ENCODE measurements at places on chromosomes 7 and 10. TPM values are rescaled to one million over a fixed set of nuclear protein-coding genes. Genes with fewer than 3 reads are reported as not detected.

DNA sequence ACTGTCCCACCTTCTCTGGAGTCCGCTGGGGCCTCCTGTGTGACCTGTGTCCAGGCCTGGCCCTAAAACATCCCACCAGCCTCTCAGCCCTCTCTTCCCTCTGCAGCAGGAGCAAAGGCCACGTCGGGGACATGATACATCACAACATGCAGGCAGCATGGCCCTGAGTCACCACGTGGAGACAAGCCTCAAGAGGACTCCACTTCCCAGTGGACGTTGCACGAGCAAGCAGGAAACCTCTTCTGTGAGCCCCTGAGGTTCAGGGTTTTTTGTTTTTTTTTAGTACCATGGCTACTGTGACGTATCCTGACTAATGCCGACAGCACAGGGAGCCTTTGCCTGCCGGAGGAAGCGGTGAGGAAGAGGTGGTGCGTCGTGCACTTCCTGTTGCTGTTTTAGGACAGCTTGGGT is 165.9 kb downstream of the DNAJB6 start:
- no peaks in the 10 kb centered on the region for H3K36me3 ChIP-seq
- no peak for DNase-seq
- H3K4me1 ChIP-seq: no peaks in the 10 kb centered on the region
- H3K27me3 ChIP-seq: no peaks in the 10 kb centered on the region
- no peak overlapping the region for H3K27ac ChIP-seq

Gene KIAA1217
- total RNA-seq: 15.2 TPM

GRCh38 chr7:121449329-121449728 is 53.2 kb upstream of the FAM3C start:
- no peaks in the 10 kb centered on the region for H3K36me3 ChIP-seq
- no peaks in the 10 kb centered on the region for H3K27me3 ChIP-seq
- no peak for DNase-seq
- no peak overlapping the region for H3K4me3 ChIP-seq
- H3K4me1 ChIP-seq: no peaks in the 10 kb centered on the region

Gene SFRP4
- total RNA-seq: 53.3 TPM

DNA sequence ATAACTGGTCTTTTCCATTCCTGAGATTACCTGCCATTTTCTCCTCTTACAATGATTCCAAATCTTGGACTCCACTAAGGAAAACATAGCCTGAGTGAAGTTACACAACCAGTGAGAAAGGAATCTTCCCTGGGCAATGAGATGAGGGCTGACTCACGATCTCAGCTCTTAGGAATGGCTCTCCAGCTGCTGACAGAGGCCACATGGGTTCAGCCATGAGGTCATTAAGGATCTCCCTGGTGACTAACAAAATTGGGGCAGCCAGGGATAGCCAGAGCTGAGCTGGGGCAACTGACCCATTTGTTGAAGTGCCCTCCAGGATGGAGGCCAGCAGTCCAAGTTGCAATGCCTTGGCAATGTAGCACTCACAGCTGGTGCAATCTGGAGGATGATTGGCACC is 78.7 kb upstream of the MKLN1 start:
- H3K27me3 ChIP-seq: no peaks in the 10 kb centered on the region
- no peaks in the 10 kb centered on the region for H3K36me3 ChIP-seq
- H3K4me3 ChIP-seq: no peak overlapping the region
- H3K4me1 ChIP-seq: no peaks in the 10 kb centered on the region
- no peak overlapping the region for H3K27ac ChIP-seq

GRCh38 chr7:78587443-78588044 is 789.0 kb downstream of the PHTF2 start:
- no peaks in the 10 kb centered on the region for H3K27me3 ChIP-seq
- no peak for DNase-seq
- no peak overlapping the region for H3K27ac ChIP-seq
- no peak overlapping the region for H3K4me3 ChIP-seq
- no peaks in the 10 kb centered on the region for H3K36me3 ChIP-seq
- H3K4me1 ChIP-seq: no peaks in the 10 kb centered on the region

- no peak for DNase-seq
- no peak overlapping the region for H3K4me3 ChIP-seq
- H3K27me3 ChIP-seq: no peaks in the 10 kb centered on the region
- H3K4me1 ChIP-seq: peaks cover 4% of the 10 kb centered on the region
- no peak overlapping the region for H3K27ac ChIP-seq
- no peaks in the 10 kb centered on the region for H3K36me3 ChIP-seq
Measured at GRCh38 chr10:15744217-15744865, 24.6 kb upstream of the ITGA8 start.

DNA sequence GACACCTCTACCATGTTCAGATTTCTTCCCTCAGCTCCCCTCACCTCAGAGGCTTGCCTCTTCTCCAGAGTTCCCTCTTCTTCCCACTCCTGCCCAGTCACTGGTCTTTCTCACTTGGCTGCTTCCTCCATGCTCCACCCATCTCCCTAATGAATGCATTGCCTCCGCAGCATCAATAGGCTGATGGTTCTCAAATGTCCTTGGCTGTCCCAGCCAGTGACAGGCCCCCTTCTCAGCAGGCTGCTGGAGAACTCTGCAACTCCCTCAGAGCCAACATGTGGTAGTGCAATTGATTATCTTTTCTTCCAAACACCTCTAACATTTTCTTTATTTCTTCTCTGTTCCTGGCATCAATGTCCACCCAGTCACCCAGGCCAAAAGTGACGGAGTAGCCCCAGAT is 218.2 kb downstream of the RELN start:
- no peaks in the 10 kb centered on the region for H3K4me1 ChIP-seq
- H3K36me3 ChIP-seq: no peaks in the 10 kb centered on the region
- no peaks in the 10 kb centered on the region for H3K27me3 ChIP-seq
- H3K4me3 ChIP-seq: no peak overlapping the region
- H3K27ac ChIP-seq: no peak overlapping the region

Gene SLC26A3
- total RNA-seq: not detected

GRCh38 chr10:49613165-49613881 is 514 bp upstream of the CHAT start:
- DNase-seq: no peak
- no peak overlapping the region for H3K27ac ChIP-seq
- H3K4me1 ChIP-seq: peaks cover 32% of the 10 kb centered on the region
- peaks cover 14% of the 10 kb centered on the region for H3K27me3 ChIP-seq

- peak overlapping the region; percentile 91 for H3K4me3 ChIP-seq
- H3K36me3 ChIP-seq: no peaks in the 10 kb centered on the region
- H3K27me3 ChIP-seq: no peaks in the 10 kb centered on the region
- H3K27ac ChIP-seq: peak overlapping the region; percentile 98
- H3K4me1 ChIP-seq: peaks cover 81% of the 10 kb centered on the region
- DNase-seq: no peak
Measured at GRCh38 chr10:80204677-80205476, 460 bp downstream of the ANXA11 start.

GRCh38 chr7:44748045-44748947 is at the start of gene ZMIZ2:
Gene ZMIZ2 (plus strand): TSS chr7:44748847. CDS start chr7:44756250, 7,403 bp downstream.
- peaks cover 10% of the 10 kb centered on the region for H3K4me1 ChIP-seq
- H3K36me3 ChIP-seq: no peaks in the 10 kb centered on the region
- H3K4me3 ChIP-seq: peak within 1 kb of the TSS; percentile 88
- peak within 1 kb of the TSS; percentile 86 for H3K27ac ChIP-seq
- no peaks in the 10 kb centered on the region for H3K27me3 ChIP-seq
- DNase-seq: peak; percentile 71

GRCh38 chr7:94656658-94656924 is 658 bp upstream of the SGCE start:
- no peak overlapping the region for H3K27ac ChIP-seq
- H3K36me3 ChIP-seq: no peaks in the 10 kb centered on the region
- peak overlapping the region; percentile 86 for H3K4me3 ChIP-seq
- DNase-seq: no peak
- H3K27me3 ChIP-seq: no peaks in the 10 kb centered on the region
- H3K4me1 ChIP-seq: peaks cover 5% of the 10 kb centered on the region

- no peaks in the 10 kb centered on the region for H3K36me3 ChIP-seq
- no peaks in the 10 kb centered on the region for H3K27me3 ChIP-seq
- no peak overlapping the region for H3K4me3 ChIP-seq
Measured at GRCh38 chr7:70645279-70645678, 486.7 kb upstream of the GALNT17 start.

Gene OGDH
- 99.2 TPM for total RNA-seq

DNA sequence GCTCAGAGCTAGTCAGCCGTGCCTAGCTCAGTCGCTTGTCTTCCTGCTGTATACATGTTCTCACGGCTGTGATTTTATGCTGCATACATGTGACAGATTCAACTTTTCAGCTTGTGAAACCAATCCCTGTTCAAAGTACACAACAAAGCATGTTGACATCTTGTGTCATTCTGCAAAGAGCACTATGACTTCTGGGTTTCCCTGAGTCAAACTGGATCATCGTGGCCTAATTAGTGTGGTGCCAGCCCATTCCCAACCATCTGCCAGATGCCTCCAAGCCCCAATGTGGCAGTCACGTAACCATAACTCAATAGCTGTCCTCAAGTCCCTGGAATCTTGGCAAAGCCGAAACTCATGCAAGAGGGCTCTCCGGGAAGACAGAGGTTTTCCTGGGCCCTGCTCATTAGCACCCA is 144.8 kb downstream of the MYOF start:
- no peak overlapping the region for H3K27ac ChIP-seq
- H3K36me3 ChIP-seq: peaks cover 77% of the 10 kb centered on the region
- H3K4me1 ChIP-seq: no peaks in the 10 kb centered on the region
- H3K4me3 ChIP-seq: no peak overlapping the region
- H3K27me3 ChIP-seq: no peaks in the 10 kb centered on the region

Gene FBXL15
- 19.8 TPM for total RNA-seq

GRCh38 chr10:60234551-60234950 is 155.1 kb downstream of the ANK3 start:
- no peaks in the 10 kb centered on the region for H3K36me3 ChIP-seq
- peaks cover 13% of the 10 kb centered on the region for H3K4me1 ChIP-seq
- no peak overlapping the region for H3K4me3 ChIP-seq
- DNase-seq: no peak

GRCh38 chr10:117519286-117519685 is 23.3 kb upstream of the EMX2 start:
- no peaks in the 10 kb centered on the region for H3K36me3 ChIP-seq
- no peak for DNase-seq
- H3K4me1 ChIP-seq: no peaks in the 10 kb centered on the region
- no peaks in the 10 kb centered on the region for H3K27me3 ChIP-seq
- H3K4me3 ChIP-seq: no peak overlapping the region
- H3K27ac ChIP-seq: no peak overlapping the region

- no peaks in the 10 kb centered on the region for H3K27me3 ChIP-seq
- H3K27ac ChIP-seq: no peak overlapping the region
- DNase-seq: no peak
- no peaks in the 10 kb centered on the region for H3K4me1 ChIP-seq
- H3K36me3 ChIP-seq: no peaks in the 10 kb centered on the region
- no peak overlapping the region for H3K4me3 ChIP-seq
Measured at GRCh38 chr10:98664329-98665042, 217.8 kb upstream of the HPS1 start.

GRCh38 chr10:74081941-74082718 is 68.5 kb downstream of the AP3M1 start:
- H3K27me3 ChIP-seq: no peaks in the 10 kb centered on the region
- no peak for DNase-seq
- no peak overlapping the region for H3K27ac ChIP-seq
- peaks cover 18% of the 10 kb centered on the region for H3K36me3 ChIP-seq
- H3K4me1 ChIP-seq: peaks cover 30% of the 10 kb centered on the region

DNA sequence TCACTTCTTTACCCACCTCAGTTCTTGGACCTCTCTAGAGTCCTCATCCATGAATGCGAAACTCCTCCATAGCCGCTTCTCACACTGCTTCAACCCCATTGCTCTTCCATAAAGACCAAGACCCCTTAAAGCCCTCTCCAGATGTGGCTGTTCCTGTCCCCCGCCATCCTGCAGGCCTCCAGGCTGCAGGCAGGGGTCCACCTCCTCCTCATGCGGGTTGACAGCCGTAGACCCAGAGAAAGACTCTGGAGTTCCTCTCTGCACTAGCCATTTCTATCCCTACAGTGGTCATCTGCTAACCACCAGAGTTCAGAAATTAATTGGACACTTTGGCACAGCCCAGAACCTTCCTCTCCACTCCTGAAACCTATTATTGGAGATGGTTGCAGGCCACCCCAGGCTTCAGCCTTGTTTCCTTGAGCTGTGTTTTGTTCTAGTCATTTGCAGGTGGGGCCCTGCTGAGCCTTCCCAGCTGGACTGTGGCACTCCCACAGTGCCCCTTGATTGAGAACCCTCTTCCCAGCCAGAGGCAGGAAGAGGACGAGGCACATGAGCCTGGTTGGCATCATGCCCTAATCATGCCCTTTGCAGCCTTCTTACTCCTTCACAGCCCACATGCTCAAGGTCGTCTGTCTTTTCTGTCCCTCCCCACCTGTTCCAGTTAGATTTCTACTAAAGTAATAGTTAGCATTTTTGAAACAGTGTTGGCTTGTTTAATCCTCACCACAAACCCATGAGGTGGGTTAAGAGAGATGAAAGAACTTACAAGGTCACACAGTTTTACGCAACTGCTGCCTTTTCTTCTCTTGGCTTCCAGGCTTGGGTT is 23.9 kb downstream of the CUL1 start:
- H3K4me1 ChIP-seq: peaks cover 25% of the 10 kb centered on the region
- no peak overlapping the region for H3K4me3 ChIP-seq
- DNase-seq: no peak
- H3K36me3 ChIP-seq: no peaks in the 10 kb centered on the region
- no peak overlapping the region for H3K27ac ChIP-seq
- no peaks in the 10 kb centered on the region for H3K27me3 ChIP-seq

DNA sequence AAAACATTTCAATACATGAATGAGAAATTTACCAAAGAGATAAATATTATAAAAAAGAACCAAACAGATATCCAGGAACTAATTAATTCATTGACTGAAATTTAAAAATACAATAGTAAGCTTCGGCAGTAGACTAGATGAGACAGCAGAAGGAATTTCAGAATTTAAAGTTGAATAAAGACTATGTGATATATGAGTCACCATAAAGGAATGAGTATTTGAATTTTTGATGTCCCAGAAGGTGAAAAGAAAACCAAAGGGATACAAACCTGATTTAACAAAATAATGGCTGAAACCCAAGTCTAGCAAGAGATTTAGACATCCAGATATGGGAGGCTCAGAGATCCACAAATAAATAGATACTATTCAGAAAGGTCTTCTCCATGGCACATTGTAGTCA is 623.9 kb upstream of the FOXK1 start:
- H3K4me3 ChIP-seq: no peak overlapping the region
- no peaks in the 10 kb centered on the region for H3K27me3 ChIP-seq
- no peaks in the 10 kb centered on the region for H3K36me3 ChIP-seq
- no peak overlapping the region for H3K27ac ChIP-seq
- H3K4me1 ChIP-seq: no peaks in the 10 kb centered on the region
- DNase-seq: no peak

- H3K27ac ChIP-seq: peak overlapping the region; percentile 45
- H3K4me1 ChIP-seq: peaks cover 24% of the 10 kb centered on the region
- H3K4me3 ChIP-seq: no peak overlapping the region
- no peaks in the 10 kb centered on the region for H3K27me3 ChIP-seq
- no peaks in the 10 kb centered on the region for H3K36me3 ChIP-seq
Measured at GRCh38 chr10:58994226-58995057, 182.0 kb upstream of the PHYHIPL start.

Gene WDR86
- total RNA-seq: 8.5 TPM

GRCh38 chr10:128116851-128117615 is 9.2 kb downstream of the MKI67 start:
- no peaks in the 10 kb centered on the region for H3K27me3 ChIP-seq
- no peaks in the 10 kb centered on the region for H3K4me1 ChIP-seq
- no peaks in the 10 kb centered on the region for H3K36me3 ChIP-seq
- no peak overlapping the region for H3K27ac ChIP-seq
